Ovary (tissue), 10 donors: ENCODE measurements at places on chromosomes 16 and 17.

DNA sequence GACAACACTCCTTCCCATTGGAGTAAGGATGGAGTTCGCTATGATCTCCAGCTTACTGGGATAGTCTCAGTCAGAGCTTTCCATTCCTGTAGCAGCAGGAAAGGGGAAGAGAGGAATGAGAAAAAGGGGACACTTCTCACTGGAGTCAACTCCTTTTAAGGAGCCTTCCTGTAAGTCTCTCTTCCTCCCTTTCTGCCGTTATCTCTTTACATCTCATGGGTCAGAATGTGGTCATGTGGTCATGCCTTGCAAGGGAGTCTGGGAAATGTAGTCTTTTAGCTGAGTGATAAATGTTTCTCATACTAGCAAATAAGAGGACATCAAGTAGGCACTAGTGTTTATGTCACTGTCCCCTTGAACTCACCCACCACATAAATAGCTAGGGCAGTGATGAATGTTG lies 227.3 kb downstream of the HAPSTR1 start:
- DNase-seq = no peak

DNA sequence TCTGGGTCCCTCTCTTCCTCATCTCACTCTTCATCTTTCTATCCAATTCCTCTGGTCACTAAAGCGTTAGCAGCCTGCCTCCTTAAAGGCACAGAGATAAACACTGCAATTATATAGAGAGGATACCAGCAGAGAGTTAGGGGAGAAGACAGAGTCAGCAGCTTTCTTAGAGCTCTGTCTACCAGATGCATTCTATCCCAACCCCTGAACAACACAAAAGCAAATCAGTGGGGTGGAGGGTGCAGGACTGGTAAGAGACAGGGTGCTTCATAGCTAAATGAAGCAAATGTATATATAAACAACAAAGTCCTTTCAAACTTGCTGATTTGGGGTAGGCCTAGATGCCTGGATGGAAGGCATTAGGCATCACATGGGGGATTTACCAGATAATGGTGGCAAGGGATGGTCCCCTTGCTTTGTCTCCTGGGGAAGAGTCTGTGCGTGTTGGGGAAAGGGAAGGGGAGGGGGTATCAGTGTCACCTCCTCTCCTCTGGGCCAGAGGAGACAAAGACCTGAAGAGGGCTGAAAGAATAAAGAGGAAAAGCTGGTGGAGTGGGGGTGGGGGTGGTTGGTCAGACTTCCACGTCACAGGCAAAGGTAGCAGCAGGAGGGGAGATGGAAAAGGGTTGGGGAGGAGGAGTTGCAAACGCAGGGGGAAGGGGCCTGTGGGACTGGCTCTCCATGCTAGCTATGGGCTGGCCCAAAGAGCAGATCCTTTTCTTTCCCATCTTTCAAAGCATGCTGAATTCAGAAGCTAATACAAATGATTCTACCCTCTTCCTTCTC lies 12.0 kb downstream of the HOXB4 start:
- no peak for DNase-seq

GRCh38 chr16:20674684-20675487 lies 22.6 kb downstream of the ACSM1 start:
- peak; percentile 36 for DNase-seq

GRCh38 chr17:15777717-15778116 lies 45.6 kb downstream of the TBC1D26 start:
- no peak for DNase-seq
